ENCODE measurements at places on chromosomes 11 and 22.
A peak's percentile ranks its signal among the peaks of the same experiment; 100 is the strongest.

DNA sequence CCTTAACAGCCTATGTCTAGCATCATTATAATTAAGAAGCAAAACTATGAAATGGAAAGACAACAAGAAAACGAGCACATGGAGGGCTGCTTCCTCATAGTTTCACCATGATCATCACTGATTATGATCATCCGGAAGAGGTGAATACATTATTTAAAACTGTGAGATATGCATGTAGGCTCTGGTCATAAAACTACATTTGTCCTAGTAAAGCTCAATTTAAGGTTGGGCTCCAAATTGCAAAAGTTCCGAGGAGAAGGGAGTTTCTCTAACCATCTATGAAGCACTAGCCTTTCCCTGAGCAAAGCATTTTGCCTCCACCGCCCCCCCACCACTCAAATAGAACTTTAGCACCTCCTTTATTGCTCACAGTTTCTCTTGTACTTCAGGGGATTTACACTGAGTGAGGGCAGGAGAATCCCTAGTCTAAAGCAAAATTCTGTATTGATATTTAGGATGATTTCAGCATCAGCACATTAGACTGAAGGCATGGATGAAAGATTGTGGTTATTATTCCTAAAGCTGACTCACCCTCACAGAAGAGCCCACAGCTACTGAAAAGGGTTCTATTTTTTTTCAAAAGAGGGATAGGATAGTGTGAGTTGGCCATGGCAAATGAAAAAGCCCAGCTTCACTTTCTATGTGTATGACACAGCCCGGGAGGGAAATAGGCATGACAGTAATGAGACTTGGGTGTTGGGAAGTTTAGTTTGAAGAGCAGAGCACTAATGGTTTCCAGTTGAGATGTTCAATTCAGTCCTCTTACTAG, 203.4 kb downstream of the CADM1 start:
- DNase-seq = no peak

DNA sequence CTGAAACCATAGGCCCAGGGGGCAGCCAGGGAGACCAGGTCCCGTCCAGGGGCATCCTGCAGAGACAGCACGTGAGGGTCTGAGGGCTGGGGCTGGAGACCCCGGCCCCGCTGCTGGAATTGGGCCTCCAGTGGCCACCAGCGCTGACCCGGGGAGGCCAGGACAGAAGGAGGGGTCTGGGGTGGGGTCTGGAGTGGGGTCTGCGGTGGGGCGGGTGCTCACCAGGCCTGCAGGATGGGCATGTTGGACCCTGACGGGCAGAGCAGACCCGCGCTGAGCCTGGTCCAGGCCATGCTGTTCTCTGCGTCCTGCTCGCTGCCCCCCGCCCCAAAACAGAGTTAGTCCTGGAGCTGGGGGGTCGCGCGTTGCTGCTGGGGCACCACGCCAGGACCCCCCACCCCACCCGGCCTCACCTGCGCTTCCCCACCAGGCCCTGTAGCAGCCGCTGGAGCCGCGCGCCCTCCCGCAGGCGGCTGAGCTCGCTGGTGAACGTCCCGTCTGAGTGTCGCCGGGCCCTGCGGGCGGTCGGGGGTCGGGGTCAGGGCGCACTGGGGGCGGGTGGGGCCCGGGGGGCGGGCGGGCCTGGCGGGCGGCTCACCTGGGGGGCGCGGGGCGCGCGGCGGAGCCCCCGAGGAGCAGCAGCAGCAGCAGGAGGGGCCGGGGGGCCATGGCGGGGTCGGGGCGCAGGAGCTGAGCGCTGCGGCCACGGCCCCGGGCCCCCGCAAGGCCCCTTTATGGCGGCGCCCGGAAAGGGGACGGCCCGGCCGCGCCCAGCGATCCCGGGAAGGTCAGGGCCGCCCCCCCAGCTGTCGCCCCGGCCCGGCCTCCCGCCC, at the start of gene SCT:
Gene SCT, minus strand, starts transcription at position 707 of the 833 bp plus-strand sequence. Its CDS starts 38 bp downstream, at position 669.
- DNase-seq = no peak

- peak; percentile 60 for DNase-seq
These were observed 2.5 kb downstream of the CDC42EP2 start for GRCh38 chr11:65317025-65317786.

- DNase-seq = no peak
These were observed 28.4 kb upstream of the RAPSN start for GRCh38 chr11:47477323-47477722.

- no peak for DNase-seq
These were observed 688 bp downstream of the PTS start for GRCh38 chr11:112226831-112227401.

DNA sequence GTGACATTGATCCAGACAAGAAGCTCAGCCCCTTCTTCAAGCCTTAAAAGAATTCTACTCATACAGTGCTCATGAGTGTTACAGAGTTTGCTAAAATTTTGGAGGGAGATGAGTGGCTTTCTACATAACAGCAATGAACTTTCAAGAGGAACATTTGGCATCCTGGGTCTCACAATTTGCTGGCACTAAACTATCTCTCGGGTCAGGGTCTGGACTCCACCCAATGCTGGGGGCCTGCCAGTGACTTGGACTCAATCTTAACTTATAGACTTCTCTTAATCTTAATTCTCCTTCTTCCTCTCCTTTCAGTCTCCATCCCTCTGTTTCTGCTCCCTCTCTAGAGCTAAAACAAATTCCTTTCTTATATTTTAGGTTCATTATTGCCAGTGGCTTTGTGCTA, 317.9 kb downstream of the TMEM135 start:
- no peak for DNase-seq

- DNase-seq = peak; percentile 64
These were observed 139.0 kb upstream of the GUCY1A2 start for GRCh38 chr11:107157146-107157808.

DNA sequence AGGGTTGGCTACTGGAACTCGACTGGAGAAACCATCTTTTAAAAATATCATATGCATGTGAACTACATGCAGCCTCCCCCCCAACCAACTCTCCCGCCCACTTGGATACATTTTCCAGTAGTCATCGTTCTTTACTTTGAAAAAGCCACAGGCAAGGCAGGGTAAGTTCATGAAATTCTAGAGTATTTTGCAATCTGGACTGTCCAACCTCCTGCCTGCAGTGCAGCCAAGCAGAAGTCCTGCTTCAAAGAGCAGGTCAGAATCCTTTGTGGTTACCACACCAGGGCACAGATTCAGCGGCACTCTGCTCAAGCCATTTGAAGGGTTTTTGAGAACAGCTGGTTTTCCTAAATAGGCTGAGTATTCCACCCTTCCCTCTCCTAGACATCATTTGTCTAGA, 12.1 kb downstream of the ELF5 start:
- DNase-seq = no peak

DNA sequence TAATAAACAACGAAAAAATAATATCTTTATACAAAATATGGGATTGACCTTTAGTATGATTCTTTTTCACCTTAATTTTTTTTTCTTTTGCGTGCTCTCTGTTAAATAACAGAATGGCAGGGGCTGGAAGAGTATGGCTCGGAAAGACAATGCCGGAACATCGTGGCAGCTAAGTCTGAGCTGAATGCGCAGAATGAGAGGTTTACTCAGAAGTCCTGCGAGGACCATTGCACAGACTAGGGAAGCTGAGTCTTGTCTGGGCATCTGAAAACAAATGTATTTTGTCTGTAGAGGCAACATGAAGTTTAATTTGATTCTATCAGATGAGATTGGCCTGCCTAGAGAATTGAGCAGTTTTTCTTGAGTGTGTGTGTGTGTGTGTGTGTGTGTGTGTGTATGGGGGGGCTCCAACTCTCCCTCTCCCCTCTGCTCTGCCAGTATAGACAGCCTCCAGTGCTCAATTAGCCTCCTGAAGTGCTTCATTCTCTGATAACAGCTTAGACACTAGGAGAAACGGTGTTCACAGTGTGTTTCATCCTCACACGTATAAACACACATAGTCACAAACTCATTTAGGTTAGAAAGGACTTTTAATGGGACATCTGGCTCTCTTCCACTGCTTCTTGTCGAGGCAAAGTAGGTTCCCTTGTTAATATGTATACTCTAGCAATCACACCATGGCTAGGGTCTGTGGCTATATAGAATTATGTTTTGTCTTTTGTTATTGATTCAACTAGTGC, 244.3 kb upstream of the SORL1-AS1 start:
- no peak for DNase-seq

DNA sequence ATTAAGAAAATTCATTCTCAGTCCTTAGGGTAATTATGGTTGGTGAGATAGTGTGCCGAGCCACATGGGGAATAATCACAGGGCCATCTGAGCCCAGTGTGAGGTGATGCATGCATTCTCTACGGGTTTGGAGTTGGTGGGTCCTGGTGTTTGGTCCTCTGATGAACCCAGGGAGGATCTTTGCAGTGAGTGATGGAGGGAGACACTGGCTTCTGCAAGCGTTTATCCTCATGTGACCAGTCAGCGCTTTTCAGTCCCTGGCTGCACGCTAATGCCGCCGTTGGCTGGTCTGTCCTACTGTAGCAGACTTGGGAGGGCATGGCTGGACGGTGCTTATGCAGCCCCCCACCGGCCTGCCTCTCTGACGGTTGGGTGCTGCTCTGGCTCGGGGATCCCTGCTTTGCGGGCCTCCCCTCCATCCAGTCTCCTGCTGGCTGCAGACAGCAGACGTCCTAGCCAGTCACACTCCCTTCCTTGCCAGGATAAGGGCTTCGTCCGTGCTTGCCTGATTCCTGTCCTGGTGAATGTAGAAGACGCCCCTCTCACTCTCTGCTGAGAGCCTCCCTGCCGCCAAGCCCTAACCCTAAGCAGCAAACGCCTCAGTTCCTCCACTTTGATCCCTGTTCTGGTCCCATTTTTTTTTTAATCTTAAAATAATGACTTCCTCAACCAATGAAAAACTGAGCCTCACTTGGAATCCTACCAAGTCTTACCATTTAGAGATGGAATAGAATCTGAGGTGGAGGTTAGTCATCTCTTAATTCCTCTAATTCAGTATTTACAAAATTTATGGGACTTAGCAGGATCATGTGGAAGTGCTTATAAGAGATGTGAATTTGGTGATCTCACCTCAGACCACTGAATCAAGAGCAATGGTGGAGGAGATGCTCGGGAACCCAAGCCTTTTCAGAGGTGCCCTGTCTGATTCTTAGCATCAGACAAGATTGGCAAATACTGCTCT, 143.7 kb upstream of the SORL1-AS1 start:
- DNase-seq = no peak

GRCh38 chr11:70854201-70854600, 398.2 kb downstream of the SHANK2 start:
- no peak for DNase-seq

- no peak for DNase-seq
These were observed 77.4 kb upstream of the WNT7B start for GRCh38 chr22:46054091-46055073.

DNA sequence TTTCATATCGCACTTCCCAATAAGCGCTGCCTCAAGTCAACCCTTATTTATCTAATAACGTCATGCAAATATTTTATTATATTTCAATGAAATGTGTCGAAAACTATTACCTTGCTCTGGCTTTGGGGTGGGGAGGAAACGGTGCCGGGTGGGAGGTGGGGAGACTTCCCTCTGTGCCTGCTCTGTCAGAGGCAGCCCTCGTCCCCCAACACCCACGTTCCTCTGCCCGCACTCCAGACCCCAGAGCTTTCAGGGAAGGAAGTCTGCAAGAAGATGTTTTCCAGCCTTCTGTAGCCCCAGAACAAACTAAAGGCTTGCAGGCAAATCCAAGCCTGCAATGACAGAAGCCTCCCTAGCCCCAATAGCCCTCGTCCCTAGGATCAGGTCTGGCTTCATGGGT, 235.7 kb downstream of the BUD13 start:
- DNase-seq = no peak

GRCh38 chr11:85407648-85408047, 219.5 kb downstream of the DLG2 start:
- DNase-seq = no peak

DNA sequence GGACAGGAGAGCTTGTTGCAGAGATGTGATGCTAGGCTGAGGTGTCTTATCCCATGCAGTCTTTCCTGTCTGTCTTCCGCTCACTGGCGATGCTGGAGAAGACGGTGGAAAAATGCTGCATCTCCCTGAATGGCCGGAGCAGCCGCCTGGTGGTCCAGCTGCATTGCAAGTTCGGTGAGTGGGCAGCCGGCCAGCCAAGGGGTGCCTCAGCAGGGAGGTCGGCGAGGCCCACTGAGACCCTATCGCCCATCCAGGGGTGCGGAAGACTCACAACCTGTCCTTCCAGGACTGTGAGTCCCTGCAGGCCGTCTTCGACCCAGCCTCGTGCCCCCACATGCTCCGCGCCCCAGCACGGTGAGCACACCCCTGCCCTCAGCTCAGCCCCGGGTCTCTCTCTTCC, 1.7 kb downstream of the RAD9A start:
- DNase-seq = no peak

DNA sequence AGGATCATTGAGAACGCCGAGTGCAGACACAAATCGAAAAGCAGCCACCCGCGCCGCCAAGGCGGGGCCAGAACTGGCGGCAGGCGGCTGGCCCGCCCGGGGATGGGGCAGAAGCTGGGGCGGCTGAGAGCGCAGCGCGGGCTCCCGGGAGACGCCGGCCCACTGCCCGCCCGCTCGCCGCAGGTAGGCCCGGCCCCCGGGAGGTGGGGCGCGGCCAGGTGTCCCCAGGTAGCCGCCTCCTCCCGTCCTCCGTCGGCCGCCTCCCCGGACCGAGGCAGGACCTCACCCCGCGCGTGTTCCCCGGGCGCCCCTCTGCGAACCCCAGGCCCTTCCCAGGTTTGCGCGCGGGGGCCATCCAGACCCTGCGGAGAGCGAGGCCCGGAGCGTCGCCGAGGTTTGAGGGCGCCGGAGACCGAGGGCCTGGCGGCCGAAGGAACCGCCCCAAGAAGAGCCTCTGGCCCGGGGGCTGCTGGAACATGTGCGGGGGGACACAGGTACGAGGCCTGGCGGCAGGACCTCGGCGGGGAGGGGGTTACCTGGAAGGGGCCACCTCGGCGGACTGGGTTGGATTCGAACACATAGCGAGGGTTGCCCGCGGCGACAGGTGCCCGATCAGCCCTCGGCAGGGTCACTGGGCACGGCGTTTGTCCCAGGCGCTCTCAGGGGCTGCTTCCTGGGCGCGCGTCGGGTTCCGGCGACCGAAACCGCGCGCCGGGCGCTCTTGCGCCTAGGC, at the start of gene PRRG4:
Gene PRRG4, plus strand, starts transcription at position 248 of the 733 bp plus-strand sequence. CDS start 603 bp downstream, outside the sequence.
- DNase-seq = peak; percentile 72

- no peak for DNase-seq
These were observed 44.1 kb upstream of the RFPL3 start for GRCh38 chr22:32313532-32313931.

GRCh38 chr11:27060816-27061460, 20.3 kb downstream of the BBOX1 start:
- no peak for DNase-seq

GRCh38 chr22:32103658-32104315, 55.3 kb downstream of the C22orf42 start:
- no peak for DNase-seq

Measured in mesendoderm (in vitro differentiated cells).